ENCODE measurements at places on chromosomes 13 and 19. TPM values are rescaled to one million over a fixed set of nuclear protein-coding genes. Genes with fewer than 3 reads are reported as not detected.

GRCh38 chr13:104785952-104786351 lies 1719.7 kb upstream of the SLC10A2 start:
- no peaks in the 10 kb centered on the region for H3K27me3 ChIP-seq
- H3K4me1 ChIP-seq: no peaks in the 10 kb centered on the region
- H3K4me3 ChIP-seq: no peak overlapping the region
- no peak for DNase-seq

ITM2B gene
- 132 TPM for polyA plus RNA-seq

TEX101 gene
- 0.12 TPM for polyA plus RNA-seq

DNA sequence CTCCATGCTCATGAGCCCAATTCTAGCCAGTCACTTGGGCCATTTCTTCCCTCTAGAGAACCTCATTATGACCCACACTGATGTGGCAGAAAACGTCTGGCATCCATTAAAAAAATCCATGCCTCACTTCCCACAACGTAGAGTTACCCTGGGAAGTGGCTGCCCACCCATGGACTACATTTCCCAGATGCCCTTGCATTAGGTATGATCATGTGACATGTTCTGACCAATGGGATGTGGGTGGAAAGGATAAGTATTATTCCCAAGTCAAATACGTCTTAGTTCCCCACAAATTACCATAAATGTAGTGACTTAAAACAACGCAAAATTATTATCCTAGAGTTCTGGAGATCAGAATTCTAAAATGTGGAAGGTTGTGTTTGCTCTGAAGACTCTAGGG lies 47.9 kb upstream of the ZNRF4 start:
- no peak overlapping the region for H3K27ac ChIP-seq
- no peak for DNase-seq
- no peaks in the 10 kb centered on the region for H3K4me1 ChIP-seq
- H3K36me3 ChIP-seq: no peaks in the 10 kb centered on the region
- H3K27me3 ChIP-seq: peaks cover 2% of the 10 kb centered on the region

SOX21 gene
- 9.3 TPM for polyA plus RNA-seq

GRCh38 chr19:45477713-45478453 lies 10.1 kb downstream of the FOSB start:
- DNase-seq: no peak
- no peak overlapping the region for H3K27ac ChIP-seq
- peak overlapping the region; percentile 76 for H3K4me3 ChIP-seq

Measured in H1 (cell line).